Right renal cortex interstitium (tissue), 3 donors: ENCODE measurements at places on chromosomes 4 and X. TPM values are rescaled to one million over a fixed set of nuclear protein-coding genes. Genes with fewer than 3 reads are reported as not detected.

Gene RASGEF1B
- 12.8 TPM for polyA plus RNA-seq

Gene NPY1R
- 23.9 TPM for polyA plus RNA-seq

DNA sequence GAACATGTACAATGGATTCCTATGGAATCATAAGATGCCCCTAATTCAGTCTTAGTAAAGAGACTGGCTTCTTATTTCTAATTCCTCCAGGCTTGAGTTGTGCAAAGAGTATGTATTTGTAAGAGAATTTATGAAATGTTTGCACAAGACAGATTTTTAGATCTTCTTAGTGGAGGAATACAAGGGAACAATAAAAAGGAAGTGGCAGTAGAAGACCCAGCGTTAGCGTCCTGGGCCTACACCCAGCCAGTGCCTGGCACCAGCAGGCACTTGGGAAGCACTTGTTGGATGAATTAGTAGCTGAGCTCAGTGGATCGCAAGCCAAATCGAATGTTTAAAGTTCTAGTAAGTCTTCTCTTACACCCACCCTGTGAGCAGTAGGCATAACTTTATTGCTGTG, 157.4 kb downstream of the PTTG2 start:
- no peak for DNase-seq

- DNase-seq = no peak
These were observed 79.8 kb upstream of the PPARGC1A start for GRCh38 chr4:23969635-23970145.
